ENCODE measurements at places on chromosomes 1 and 21.
A peak's percentile ranks its signal among the peaks of the same experiment; 100 is the strongest.

DNA sequence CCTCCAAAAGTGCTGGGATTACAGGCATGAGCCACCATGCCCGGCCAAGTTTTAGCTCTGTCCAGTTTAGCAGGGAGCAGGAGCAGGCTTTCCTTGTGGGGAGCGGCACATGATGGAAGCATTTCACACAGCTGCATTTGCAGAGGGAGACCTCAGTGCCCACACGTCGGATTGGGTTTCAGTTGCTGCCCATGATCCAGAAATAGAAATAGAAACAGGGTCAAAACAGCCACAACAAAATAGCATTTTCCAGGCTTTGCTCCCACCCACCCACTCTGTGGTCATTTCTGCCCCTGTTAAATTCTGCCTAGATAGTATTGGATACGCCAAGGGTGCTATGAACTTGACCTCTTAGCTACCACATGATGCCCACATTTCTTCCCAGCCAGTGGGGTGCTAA lies 128.4 kb downstream of the CNIH3 start:
- DNase-seq = no peak

- no peak for DNase-seq
Observed at GRCh38 chr1:29801003-29801402, 564.7 kb downstream of the PTPRU start.

GRCh38 chr1:229114315-229114714 lies 156.6 kb upstream of the RAB4A start:
- no peak for DNase-seq

- DNase-seq = peak; percentile 22
Observed at GRCh38 chr1:221961532-221962292, 219.8 kb upstream of the DUSP10 start.

DNA sequence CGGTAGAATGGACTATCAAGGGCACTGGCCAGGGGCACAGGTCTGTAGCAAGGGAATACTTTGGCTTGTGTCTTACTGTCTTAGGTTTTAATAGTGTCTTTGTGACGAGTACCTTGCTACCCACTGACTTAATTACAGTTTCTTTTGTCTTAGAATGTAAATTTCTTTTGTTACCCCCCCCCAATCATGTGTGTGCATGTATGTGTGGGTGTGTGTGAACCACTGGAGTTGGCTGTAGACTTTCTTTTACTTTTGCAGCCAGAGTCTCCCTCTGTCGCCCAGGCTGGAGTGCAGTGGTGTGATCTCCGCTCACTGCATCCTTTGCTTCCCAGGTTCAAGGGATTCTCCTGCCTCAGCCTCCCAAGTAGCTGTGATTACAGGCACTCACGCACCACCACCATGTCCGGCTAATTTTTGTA lies 61.8 kb upstream of the CLDN14 start:
- DNase-seq = no peak

DNA sequence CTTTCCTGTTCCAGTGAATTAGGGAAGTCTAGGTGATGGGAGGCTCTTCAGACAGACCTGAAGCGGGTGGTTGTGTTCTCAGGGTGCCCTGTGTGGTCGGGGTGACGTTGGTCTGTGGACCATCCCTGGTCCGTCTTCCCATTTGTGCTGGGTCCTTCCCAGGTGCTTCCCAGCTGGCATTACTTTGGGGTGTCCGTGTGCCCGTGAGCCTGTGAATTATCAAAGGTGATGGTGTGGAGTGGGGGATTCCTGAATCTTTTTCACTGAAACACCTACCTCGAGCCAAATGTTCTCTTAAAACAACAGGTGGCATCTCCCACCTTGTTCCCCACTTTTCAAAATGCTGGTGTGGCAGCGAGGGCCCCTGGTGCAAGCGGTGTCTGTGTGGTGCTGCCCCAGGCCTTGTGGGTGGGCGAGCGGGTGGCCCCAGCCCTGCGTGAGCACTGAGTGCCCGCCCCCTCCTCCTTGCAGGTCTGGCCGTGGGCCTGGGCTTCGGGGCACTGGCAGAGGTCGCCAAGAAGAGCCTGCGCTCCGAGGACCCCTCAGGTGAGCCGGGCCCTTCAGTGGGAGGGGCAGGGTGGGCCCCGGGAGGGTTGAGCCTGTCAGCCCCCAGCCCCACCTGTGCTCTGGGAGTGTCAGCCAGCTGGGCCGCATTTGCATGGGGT lies 37.0 kb downstream of the COQ8A start:
- DNase-seq = no peak

GRCh38 chr1:244869364-244869827 lies 5.1 kb upstream of the HNRNPU start:
- DNase-seq = no peak

Data from stimulated activated CD8-positive, alpha-beta memory T cell treated with anti-CD3 and anti-CD28 coated beads, Interleukin-4, amount 100 ng/mL, for 1 hour (primary cell).